ENCODE measurements at places on chromosomes 3 and 15.

DNA sequence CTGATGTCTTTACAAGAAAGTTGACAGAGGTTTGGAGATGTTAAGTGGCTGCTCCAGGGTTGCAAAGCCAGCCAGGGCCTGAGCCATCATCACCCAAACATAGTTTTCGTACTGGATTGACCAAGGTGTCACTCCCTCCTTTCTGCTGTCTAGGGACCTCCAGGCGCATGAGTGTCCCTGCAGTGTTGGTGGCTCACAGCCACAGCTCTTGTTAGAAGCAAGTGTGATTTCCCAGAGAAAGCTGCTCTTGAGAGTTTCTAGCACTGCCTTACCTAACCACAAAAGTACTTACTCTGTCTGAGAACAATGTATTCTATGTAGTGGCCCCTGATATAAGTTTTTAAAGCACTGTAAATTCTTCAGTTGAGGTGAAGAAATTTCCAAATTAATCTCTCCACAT, 144.1 kb downstream of the SOX2 start:
- no peak for DNase-seq

GRCh38 chr15:44265757-44266156, 22.8 kb upstream of the GOLM2 start:
- no peak for DNase-seq

DNA sequence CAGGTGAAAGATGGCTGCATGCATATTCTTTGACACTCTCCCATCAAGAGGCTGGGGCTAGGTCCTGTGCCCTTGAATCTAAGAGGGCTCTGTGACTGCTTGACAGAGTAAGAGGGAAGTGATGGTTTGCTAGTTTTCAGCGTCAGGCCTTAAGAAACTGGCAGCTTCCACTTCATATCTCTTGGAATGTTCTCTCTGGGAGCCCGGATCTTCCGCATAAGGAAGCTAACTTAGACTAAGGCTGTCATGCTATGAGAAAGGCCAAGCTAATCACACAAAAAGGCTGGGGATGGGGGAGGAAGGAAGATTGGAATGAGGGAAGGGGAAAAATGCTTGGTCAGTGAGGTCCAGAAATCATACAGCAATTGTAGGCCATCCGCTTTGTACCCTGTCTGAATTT, 50.0 kb downstream of the MB21D2 start:
- no peak for DNase-seq

- no peak for DNase-seq
Measured at GRCh38 chr3:53103397-53104296, 26.6 kb downstream of the RFT1 start.

DNA sequence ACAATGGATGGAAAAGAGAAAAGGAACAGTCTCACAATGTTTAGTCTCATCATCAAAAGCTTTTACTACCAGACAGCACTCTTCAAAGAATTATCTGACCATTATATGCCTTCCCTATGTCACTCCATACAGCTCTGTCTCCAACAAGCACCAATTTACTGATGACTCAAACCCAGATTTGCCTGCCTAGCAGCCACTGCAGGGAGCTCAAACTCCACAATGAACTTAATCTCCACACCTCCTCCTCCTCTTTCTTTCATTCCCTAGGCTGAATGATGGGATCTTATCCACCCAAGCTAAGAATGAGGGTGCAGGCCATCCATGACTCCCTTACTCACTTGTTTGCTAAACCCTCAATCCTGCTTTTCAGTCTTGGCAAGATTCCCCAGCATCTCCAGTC, 45.5 kb downstream of the NBEAL2 start:
- DNase-seq, result no peak

DNA sequence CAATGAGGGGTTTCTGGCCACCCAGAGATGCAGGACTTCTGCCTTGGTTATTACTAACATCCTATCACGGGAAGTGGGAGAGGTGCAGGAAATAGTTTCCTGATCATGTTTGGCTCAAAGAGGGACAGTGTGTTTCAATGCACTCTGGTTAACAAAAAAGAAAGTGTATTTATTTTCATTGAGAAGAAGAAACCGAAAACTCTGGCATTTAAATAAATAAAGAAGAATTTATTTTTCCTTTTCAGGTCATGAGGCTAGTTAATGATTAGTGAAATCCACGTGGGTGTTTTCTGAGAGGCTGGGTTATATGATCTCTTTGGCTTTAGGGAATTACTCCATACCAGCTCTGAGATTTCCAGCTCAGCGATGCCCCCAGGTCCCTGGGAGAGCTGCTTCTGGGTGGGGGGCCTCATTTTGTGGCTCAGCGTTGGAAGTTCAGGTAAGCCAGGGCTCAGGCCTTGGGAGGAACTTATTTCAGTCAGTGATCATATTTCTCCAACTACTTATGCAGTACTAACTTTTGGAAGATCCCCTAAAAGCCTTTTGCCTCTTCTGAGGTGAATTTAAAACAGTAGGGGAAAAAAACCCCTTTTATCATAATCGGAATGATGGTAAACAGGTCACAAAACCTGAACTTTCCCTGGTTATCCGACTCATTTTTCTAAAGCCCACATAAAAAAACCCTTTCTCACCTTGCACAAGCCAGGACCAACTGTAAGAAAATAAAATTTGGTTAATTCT, at the start of gene PLA1A:
TSS of gene PLA1A (plus strand) at position 338 of the 741 bp plus-strand sequence. CDS start at position 367, 29 bp downstream.
- DNase-seq, result no peak

- no peak for DNase-seq
Measured at GRCh38 chr3:159348431-159348830, 546.6 kb downstream of the MFSD1 start.

- no peak for DNase-seq
Measured at GRCh38 chr3:150675587-150675986, 28.1 kb downstream of the ERICH6 start.

DNA sequence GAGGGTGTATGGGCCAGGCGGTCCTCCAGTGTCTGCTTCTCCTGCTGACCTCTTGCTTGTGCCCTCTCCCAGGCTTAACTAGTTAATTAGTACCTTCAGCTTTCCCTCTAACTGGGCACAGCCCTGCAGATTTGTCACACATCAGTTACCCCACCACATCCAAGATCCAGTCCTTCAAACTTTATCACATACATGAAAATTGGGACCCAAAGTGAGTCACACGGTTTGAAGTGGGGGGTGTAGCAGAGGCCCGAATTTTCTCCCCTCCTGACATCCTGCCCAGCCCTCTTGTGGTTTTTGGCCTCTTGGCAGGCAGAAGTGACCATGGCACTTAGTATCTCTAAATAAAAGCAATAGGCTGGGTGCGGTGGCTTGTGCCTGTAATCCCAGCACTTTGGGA, 3.9 kb downstream of the MAPKAPK3 start:
- DNase-seq, result no peak

GRCh38 chr15:42508263-42508690, 12.8 kb downstream of the SNAP23 start:
- no peak for DNase-seq

GRCh38 chr3:122912772-122913538, 114.6 kb downstream of the SEMA5B start:
- DNase-seq, result no peak

GRCh38 chr15:22963641-22964040, 16.5 kb downstream of the CYFIP1 start:
- DNase-seq, result no peak

DNA sequence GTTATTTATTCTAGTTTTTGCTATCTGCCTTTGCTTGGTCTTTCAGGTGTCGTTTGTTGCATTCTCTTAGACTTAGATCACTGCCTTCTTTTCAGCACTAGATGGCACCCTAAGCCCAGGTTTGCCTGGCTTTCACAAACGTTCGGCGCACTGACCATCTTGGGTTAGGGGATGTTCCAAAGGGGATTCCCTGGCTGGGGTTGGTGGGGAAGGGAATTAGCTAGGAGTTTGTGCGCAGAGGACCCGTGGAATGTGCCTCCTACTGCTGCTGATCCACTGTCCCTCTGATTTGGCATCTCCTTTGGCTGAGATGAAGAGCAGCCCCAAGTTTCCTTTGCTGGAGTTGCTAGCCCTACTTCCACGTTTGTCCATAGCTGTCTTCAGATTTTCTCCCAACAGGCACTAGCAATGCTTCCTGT, 33.9 kb downstream of the PFN2 start:
- peak; percentile 5 for DNase-seq

DNA sequence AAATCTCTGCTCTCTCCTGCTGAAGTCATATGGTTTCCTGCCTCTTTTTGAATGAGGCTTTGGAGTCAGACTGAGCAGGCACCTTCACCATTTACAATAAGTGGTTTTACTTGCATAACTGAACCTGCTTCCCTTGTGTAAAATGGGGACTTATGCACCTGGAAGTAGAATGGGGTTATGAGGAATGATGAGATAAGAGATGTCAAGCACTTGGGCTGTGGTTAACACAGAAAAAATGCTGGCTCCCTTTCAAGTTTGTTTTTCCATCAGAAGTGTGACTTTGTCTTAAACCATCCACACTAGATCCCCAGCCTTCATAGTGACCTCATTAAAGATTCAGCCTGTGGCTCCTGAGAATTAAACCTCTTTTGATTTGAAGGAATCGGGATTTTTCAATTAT, 5.2 kb downstream of the EXOSC7 start:
- DNase-seq, result peak; percentile 54

GRCh38 chr3:39140341-39140971, 12.9 kb downstream of the CSRNP1 start:
- DNase-seq, result no peak

DNA sequence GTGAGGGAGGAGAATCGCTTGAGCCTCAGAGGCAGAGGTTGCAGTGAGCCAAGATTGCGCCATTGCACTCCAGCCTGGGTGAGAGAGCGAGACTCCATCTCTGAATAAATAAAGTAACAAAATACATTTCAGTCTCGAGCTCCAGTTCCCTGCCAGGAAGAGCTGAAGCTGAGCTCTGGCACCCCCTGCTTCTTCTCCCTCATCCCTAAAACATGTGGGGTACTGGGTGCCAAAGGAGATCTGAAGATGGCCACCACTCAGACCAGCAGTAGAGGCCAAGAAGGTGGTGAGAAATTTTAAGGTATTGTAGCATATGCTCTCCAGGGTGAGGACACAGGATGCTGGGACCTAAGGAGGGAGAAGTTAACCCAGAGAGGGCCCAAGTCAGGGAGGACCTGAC, 75.0 kb upstream of the CGNL1 start:
- no peak for DNase-seq

GRCh38 chr3:105904678-105905284, 36.0 kb upstream of the CBLB start:
- DNase-seq, result no peak

DNA sequence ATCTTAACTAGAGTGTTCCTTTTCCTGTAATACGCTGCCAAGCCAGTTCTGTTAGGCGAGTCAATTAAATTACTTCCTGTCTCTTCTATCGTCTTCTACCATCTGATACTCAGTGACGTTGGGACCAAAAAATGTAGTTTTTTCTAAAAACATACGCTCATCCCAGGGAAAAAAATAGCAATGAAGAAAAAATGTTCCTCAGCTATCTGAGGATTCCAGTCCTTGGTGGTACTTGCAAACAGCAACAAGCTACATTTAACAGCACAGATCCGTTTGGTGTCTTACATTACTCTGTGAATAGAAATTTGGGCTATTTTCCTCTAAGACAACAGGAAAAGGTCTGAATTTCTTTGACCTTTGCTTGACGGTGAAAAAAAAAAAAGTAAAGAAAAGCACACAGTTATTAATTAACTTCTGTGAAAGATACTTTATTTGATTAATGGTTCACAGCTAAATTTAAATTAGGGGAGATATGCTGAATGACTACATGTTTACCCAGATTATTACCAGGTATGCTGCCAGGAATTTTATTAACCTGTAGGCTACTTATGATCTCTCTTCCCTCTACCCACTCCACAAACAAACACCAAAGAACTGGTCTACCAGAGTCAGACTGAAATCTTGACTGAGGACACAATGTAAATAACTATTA, 254.4 kb upstream of the ZPLD1 start:
- no peak for DNase-seq

- no peak for DNase-seq
Measured at GRCh38 chr3:89113893-89114840, 6.7 kb downstream of the EPHA3 start.

DNA sequence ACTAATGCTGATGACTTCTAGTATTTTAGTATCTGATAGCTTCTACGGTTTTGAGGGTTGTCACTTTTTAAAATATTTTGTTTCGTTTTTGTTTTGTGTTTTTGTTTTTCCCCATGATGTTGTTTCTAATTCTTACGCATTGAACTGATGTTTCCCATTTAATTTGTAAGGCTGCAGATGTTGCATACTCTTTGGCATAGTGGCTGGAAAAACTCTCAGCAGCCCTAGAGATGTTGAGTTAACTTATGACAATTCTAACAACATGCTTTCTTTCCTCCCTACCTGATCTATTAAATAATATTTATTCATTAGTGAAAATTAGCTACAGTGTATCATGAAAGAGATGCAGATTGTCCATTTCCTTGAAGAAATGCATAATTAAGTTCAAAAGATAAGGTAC, 559.3 kb upstream of the GRM7 start:
- DNase-seq, result no peak

GRCh38 chr3:184180165-184180564, 5.5 kb downstream of the AP2M1 start:
- no peak for DNase-seq

GRCh38 chr3:23463791-23464190, 260.7 kb downstream of the UBE2E2 start:
- no peak for DNase-seq

GRCh38 chr3:71077070-71077469, 506.5 kb downstream of the FOXP1 start:
- no peak for DNase-seq

GRCh38 chr3:73611176-73611575, 13.6 kb downstream of the PDZRN3 start:
- DNase-seq, result no peak

DNA sequence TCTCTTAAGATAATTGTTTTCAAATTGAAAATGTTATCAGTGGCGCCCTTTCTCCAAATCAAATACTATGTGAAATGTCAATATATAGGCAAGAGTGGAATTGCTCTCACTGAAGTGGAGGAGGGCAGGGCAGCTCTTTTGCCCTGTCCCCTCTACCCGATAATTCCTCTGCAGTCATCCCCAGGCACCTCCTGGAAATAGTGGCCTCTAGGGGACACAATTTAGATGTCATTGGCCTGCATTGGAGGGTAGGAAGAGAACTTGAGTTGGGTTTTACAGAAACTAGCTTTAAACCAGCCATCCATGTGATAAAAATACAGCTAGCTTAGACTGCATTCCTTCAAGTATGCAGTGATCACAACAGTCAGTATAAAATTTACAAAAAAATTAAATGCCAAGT, 288.9 kb downstream of the EDEM1 start:
- DNase-seq, result no peak

- DNase-seq, result no peak
Measured at GRCh38 chr3:51102396-51102795, 282.7 kb upstream of the MANF start.

- no peak for DNase-seq
Measured at GRCh38 chr15:74347757-74348250, 19.6 kb downstream of the CYP11A1 start.

- peak; percentile 1 for DNase-seq
Measured at GRCh38 chr3:28586325-28586724, 237.7 kb upstream of the AZI2 start.

DNA sequence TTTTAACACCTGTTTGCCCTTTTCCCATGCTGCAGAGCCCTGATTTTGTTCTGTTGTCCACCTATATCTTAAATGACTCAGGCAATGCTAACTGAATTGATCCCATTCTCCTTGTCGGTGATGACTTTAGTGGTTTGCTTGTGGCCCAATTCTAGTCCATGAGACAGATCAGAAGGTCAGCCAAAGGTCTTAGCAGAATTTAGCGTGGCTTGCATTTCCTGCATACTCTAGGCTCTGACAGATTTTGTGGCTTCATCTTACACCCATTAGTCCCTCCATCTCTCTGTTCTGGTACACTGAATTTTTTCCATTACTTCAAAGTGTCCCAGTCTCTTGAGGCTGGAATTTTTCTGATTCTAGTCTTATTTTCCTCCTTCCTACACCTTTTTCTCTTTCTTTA, 161.9 kb downstream of the STAC start:
- DNase-seq, result no peak
